ENCODE measurements at places on chromosomes 7 and 10. TPM values are rescaled to one million over a fixed set of nuclear protein-coding genes. Genes with fewer than 3 reads are reported as not detected.

DNA sequence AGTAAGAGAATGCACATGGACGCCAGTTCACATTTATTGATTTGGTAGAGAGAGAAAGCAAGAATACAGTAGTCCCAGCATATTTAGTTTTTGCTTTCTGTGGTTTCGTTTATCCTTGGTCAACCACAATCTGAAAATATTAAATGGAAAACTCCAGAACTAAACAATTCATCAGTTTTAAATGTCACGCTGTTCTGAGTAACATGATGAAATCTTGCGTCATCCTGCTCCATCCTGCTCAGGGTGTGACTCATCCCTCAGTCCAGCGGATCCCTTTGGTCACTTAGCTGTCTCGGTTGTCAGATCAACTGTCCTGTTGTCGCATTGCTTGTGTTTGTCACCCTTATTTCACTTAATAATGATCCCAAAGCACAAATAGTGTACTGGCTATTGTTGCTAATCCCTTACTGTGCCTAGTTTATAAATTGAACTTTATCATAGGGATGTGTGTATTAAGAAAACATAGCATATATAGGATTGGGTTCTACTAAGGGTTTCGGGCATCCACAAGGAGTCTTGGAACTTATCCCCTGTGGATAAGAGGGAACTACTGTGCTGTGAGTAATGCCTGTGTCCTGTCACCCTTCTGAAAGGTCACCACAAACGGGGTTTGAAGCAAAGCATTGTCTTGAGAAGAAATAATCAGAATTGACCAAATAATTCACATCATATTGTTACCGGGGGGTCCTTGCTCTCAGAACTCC lies 73.6 kb downstream of the OTUD1 start:
- no peak for DNase-seq

GRCh38 chr10:14244801-14245211 lies 85.9 kb downstream of the FRMD4A start:
- no peak for DNase-seq

- no peak for DNase-seq
Measured at GRCh38 chr10:90204956-90205314, 503.5 kb downstream of the KIF20B start.

- DNase-seq = no peak
Measured at GRCh38 chr10:70892631-70893030, 4.3 kb upstream of the PCBD1 start.

- DNase-seq = no peak
Measured at GRCh38 chr10:121710207-121710606, 112.0 kb upstream of the FGFR2 start.

DNA sequence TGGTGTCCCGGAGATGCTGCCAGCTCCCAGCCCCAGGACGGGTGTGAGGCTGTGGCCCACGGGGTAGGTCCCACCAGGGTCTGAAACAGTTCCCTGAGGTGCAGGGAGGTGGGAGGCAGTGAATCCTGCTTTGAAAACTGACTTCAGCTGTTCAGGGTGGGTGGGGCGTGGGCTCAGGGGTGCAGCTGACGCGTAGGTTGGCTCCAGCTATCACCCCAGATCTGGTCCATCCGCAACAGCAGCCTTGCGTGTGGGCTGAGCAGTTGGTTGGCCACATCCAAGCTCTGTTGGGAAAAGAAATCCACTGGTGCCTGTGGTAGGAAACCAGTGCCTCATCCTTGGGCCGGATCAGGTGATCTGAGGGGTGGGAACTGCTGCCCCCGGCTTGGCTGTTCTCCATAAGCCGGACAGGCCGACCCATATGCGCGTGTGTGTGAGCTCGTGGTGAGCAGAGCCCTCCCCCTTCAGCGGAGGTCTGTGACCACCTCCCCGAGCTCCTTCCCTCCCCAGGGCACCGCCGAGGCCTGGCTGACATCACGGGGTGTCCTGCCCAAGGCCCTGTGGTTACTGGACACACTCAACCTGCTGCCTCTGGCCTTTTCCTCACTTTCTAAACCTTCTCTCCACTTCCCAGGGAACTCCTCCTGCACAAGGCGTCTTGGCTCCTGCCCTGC lies 15.4 kb upstream of the FAM20C start:
- no peak for DNase-seq

GRCh38 chr10:16995867-16996529 lies 133.6 kb downstream of the CUBN start:
- DNase-seq = no peak

GRCh38 chr10:12594448-12594944 lies 245.1 kb downstream of the CAMK1D start:
- DNase-seq = no peak

DNA sequence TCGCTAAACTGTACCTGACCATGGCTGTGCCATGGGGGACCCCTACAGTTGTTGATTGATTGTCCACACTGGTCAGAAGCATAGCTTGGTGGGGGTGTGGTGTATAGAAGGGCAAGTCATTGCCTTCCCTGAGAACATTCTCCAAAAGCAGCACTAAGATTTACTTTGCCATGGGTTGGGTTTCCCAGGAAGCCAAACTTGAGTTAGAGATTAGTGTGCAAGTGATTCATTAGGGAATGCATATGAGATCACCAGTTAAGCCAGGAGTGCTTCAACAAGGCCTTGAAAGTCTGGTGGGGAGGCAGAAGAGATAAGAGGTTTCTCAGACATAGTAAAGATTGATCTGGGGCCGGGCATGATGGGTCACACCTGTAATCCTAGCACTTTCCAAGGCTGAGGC lies 21.4 kb upstream of the TPST1 start:
- DNase-seq = no peak

DNA sequence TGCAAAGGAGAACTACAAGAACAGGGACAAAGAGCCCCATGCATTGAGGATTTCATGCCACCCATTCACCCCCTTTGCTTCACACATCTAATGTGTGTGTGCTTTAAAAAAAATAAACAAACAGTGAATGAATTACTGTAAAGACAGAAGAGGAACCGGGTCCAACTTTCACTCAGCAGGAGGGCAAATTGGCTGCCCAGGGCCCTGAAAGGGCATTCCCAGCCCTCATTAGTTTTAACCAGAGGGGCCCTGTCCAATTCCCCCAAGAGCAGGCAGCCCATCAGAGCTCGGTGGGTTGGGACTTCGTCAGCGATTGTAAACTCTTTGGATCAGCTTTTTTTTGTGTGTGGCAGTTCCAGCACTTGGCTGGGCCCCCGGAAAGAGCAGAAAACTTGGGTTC lies 73.6 kb upstream of the PDZD8 start:
- no peak for DNase-seq

GRCh38 chr10:5895804-5896203 lies 5.8 kb downstream of the FBH1 start:
- DNase-seq = no peak

GRCh38 chr10:124992462-124993344 lies 50.8 kb downstream of the ZRANB1 start:
- DNase-seq = no peak

DNA sequence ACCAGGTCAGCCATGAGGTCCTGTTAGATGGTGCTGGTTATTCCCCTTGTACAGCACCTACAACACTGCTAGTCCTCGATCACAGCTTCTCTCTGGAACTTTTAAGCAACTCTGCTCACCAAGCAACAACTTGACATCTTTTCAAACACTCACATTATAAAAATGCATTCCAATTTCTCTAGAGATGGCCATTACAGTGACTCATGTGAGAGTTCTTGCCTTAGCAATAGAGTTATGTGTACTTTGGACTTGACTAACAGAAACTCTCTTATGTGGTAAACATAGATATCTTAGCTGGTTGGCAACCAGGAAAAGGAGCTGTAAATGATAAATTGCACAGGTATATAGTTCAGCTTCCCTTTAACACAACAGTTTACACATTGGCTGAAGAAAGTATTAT lies 122.2 kb downstream of the PDE1C start:
- DNase-seq = no peak

GRCh38 chr10:76732306-76732705 lies 905.3 kb downstream of the KCNMA1 start:
- no peak for DNase-seq

DNA sequence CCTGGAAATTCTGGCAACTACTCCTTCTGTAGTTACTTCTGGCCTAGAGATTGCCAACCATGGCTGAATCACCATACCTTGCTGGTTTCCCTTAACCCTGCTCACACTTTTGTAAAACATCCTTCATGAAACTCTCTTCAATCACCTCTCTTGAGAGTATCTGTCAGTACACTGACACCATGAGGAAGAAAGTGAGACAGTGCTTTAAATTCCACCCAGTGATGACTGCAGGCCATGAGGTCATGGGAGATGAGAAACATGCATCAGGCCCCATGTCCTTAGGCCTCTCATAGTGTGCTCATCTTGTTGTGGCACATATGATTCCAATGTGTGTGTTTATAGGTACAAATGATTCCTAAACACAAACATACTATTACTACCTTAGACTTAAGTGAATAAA lies 24.6 kb upstream of the NAMPT start:
- DNase-seq = no peak

GRCh38 chr7:68200051-68200670 lies 1203.5 kb downstream of the TYW1 start:
- DNase-seq = no peak

DNA sequence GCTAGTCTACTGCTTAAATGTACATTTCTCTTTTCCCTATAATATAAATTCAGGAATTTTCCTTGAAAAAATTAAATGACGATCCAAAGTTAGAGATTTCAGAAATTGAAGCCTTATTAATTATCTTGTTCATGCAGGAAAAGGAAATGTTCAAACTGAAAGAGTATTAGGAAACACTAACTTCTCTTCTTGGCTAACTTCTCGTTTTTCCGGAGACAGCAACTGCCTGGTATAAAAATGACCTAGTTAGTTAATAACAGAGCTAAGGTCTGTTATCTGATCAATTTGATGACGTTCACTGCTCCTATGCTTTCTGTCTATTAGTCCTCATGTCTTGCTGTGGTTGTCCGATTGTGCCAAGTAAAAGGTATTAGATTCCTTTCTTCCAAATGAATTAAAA lies 212.5 kb downstream of the DGKB start:
- no peak for DNase-seq

DNA sequence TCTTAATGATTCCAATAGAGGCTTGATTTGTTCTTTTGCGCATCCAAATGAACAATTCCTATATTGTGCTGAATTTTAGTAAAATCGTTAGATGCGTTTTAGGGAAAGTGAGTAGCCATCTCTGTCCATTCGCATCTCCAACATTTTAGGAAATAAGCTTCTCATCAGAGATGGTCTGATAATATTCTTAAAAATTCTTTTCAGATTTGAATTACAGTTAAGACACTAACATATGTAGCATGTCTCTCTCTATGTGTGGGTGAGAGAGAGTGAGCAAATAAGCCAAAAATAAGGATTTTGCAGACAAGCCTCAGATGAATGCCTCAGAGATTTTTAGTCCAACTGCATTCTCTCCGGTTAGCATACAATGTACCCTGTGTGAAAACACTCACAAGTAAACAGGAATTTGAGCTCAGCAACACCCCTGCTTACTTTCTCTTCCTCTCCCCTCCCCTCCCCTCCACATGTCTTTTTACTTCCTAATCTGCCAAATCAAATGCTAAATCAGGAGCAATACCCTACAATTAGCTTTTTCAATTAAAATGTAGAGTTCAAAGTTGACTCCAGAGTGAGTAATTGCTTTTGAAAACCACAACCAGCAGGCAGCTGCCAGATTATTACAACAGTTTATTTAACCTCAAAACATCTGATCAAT lies 354.4 kb downstream of the CRPPA start:
- no peak for DNase-seq

- DNase-seq = no peak
Measured at GRCh38 chr7:105126436-105126975, 112.5 kb downstream of the KMT2E start.

GRCh38 chr7:24842449-24843241 lies 85.4 kb upstream of the GSDME start:
- DNase-seq = no peak

DNA sequence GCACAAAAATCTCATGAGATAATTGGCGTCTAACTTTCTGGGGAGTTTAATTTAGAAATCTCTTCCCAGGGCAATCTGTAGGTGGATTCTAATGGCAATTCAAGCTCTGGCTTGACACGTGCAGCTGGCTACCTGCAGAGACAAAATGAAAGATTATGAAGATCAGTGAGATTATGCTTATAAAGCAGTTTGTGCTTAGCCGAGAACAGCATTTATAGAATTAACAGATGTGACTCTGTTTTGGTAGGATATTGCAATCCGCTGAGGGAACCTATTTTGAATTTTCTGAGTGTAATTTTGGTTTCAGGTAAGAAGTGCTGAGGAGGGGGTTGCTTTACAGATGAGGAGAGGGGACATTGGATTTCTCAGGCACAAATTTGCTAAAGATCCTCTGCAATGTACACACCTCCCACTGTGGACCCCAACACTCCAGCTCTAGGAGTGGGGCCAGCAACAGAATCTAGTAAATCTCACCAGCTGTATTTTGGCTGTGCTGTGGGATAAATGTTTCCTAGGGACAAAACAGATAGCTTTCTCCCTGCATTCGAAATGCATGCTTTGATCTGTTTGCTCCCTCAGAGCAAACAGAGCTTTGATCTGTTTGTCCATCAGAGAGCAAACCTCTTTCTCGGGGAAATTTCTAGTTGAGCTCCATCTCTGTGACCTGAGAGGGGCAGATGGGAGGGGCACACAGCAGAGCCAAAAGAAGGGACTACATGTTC lies 7.4 kb downstream of the GJD4 start:
- DNase-seq = no peak

- no peak for DNase-seq
Measured at GRCh38 chr10:12704488-12704887, 297.0 kb downstream of the CCDC3 start.

DNA sequence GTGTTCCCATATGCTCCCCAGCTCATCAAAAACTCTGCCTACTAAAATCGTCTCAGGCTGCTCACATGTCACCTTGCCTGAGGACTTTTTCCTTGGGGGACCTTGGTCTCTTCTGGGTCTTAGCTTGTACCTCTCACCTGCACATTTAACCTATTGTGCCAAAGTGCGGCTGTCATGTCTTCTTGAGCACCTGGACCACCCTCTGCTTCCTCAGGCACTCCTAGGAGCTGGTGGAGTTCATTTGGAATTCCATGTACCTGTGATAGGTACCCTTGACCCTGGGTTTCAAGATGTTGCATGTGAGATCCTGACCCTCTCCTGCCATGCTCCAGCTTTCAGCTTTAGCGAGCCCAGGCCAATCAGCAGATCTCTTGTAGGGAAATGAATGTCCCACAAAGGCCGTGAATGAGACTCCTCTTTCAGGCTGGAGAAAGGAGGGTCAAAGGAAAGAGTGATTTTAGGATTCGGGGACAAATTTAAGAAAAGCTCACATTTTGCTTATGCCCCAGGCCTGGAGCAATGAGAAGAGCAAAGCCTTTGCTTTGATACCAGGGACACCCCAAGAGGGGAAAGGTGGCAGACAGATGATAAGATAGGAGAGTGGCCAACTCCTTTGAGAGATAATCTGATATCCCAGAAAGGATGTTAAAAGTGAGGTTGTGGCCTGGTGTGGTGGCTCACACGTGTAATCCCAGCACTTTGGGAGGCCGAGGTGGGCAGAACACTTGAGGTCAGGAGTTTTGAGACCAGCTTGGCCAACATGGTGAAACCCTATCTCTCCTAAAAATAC lies 10.6 kb upstream of the DNAJB12 start:
- no peak for DNase-seq

Gene CHST15
- 13.9 TPM for polyA plus RNA-seq

Gene GHRHR
- polyA plus RNA-seq = 0.54 TPM

Gene TMEM273
- 5.6 TPM for polyA plus RNA-seq

Gene HMX2
- polyA plus RNA-seq = not detected

Gene MEOX2
- polyA plus RNA-seq = 52.5 TPM

Measured in forelimb muscle (tissue), 1 donor.